Activated T-cell treated with anti-CD3 and anti-CD28 coated beads, Interleukin-2, amount 50 U/mL, for 72 hours (primary cell): ENCODE measurements at places on chromosomes 11 and 22.

- H3K27me3 ChIP-seq: no peaks in the 10 kb centered on the region
- no peak for DNase-seq
- no peak overlapping the region for H3K4me3 ChIP-seq
- H3K36me3 ChIP-seq: no peaks in the 10 kb centered on the region
- no peak overlapping the region for H3K27ac ChIP-seq
Observed at GRCh38 chr11:21396342-21397008, 727.1 kb downstream of the NELL1 start.

- H3K4me1 ChIP-seq: peaks cover 54% of the 10 kb centered on the region
- H3K4me3 ChIP-seq: no peak overlapping the region
- H3K27me3 ChIP-seq: no peaks in the 10 kb centered on the region
- no peaks in the 10 kb centered on the region for H3K36me3 ChIP-seq
- H3K27ac ChIP-seq: no peak overlapping the region
Observed at GRCh38 chr11:95253141-95253540, 22.1 kb upstream of the SESN3 start.

DNA sequence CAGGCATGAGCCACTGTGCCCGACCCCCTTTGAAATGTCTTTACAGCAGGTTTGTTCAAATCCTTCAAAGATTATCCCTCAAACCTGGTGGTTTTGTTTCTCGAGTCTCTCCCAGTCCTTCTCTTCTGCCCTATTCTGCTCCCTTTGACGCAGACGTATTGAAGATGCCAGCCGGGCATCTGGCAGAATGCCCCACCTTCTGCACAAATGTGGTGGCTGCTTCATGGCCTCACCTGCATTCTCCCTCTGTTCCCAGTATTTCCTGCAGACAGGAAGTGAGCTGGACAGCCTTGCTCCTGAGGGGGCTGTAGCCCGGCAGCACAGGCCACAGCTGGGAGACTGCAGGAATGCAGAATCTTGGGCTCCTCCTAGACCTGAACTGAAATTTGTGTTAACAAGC, 4.8 kb upstream of the NAP1L4 start:
- H3K36me3 ChIP-seq: peaks cover 10% of the 10 kb centered on the region
- no peak overlapping the region for H3K4me3 ChIP-seq
- DNase-seq: no peak
- peaks cover 14% of the 10 kb centered on the region for H3K4me1 ChIP-seq
- H3K27ac ChIP-seq: no peak overlapping the region

DNA sequence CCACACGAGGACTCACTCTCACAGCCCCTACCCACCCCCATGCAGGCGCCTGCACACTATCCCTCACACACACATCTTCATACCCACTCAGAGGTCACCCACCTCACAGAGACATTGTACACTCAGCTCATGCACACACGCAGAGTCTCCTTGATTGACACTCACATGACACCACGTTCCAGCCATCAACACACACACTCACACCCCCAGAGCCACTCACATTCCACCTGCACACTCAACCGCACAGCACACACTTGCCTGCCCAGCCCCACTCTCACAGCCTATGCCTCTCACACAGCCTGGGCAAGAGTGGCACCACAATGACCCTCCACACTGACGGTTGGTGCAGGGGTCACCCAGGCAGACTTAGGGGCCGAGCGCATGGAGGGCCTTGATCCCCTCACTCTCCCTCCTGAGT, 2.2 kb downstream of the SPI1 start:
- H3K27ac ChIP-seq: no peak overlapping the region
- no peaks in the 10 kb centered on the region for H3K27me3 ChIP-seq
- no peak overlapping the region for H3K4me3 ChIP-seq
- peaks cover 12% of the 10 kb centered on the region for H3K4me1 ChIP-seq
- H3K36me3 ChIP-seq: no peaks in the 10 kb centered on the region

DNA sequence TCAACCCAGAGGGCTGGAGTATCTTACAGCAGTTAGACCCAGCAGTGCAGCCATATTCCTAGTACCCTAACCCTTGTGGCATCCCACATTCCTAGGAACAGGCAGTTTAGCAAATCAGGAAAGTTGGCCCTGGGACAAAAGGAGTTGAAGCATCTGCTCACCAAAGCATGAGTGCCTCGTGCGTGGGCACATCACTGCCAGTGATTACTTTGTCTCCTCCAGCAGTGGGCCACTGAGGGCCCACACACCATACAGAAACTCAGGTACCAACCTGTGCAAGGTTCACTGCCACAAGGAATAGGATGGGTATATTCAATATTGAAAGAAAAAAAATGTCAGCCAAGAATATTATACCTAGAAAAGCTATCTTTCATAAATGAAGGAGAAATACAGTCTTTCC, 227.5 kb upstream of the CNTN5 start:
- no peak overlapping the region for H3K4me3 ChIP-seq
- H3K27me3 ChIP-seq: no peaks in the 10 kb centered on the region
- H3K27ac ChIP-seq: no peak overlapping the region
- no peaks in the 10 kb centered on the region for H3K4me1 ChIP-seq
- DNase-seq: no peak

DNA sequence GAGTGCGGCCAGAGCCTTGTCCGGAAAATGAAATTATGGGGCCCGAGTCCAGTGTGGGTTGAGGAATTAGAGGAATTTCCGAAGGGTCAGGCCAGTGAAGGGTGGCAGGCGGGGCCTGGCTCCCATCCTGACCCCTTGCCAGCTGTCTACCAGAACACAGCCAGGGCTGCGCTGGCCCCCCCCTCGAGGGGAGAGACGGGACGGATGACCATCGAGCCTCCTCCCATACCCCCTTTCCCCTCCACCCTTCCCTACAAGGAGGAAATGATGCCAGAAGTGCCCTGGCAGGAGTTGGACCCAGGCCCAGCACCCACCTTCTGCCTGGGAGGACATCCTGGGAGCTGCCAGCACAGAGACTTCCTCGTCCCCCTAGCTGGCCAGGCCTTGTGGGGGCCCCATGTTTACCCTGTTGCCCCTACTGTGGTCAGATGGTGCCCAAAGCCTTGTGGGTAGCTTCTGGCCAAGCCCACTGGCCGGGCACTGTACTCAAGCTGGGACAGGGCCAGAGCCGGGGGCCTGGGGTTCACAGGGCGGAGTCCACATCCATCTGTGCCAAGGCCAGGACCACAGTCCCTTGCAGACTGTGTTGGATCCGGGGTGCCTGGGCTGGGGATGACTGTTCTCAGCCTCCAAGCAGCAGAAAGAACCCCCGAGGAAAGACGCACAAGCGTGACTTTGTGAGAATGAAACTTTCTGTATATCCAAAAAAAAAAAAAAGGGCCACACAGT, 20.8 kb downstream of the ARVCF start:
- no peaks in the 10 kb centered on the region for H3K27me3 ChIP-seq
- H3K4me3 ChIP-seq: no peak overlapping the region
- H3K4me1 ChIP-seq: no peaks in the 10 kb centered on the region
- no peak for DNase-seq
- no peak overlapping the region for H3K27ac ChIP-seq
- H3K36me3 ChIP-seq: no peaks in the 10 kb centered on the region

- H3K4me3 ChIP-seq: no peak overlapping the region
- peaks cover 21% of the 10 kb centered on the region for H3K4me1 ChIP-seq
- H3K36me3 ChIP-seq: no peaks in the 10 kb centered on the region
- DNase-seq: no peak
- no peaks in the 10 kb centered on the region for H3K27me3 ChIP-seq
- H3K27ac ChIP-seq: no peak overlapping the region
Observed at GRCh38 chr11:85718991-85719807, 33.2 kb upstream of the CCDC89 start.

DNA sequence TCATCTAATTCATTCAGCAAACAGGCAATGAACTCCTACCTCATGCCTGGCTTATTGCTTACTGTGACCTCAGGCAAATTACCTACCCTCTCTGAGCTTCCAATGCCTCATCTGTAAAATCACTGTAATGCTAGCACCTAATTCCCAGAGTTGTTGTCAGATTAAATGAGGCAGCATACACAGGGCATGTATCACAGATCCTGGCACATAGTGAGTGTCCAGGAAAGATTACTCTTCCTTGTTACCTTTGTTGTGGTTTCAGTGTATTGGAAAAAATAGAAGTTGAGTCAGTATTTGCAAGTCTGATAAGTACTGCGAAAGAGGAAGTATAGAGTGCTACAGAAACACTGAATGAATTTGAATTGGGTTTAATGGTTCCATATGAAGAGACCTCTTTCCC, 26.4 kb upstream of the LRRC55 start:
- no peak overlapping the region for H3K4me3 ChIP-seq
- no peaks in the 10 kb centered on the region for H3K4me1 ChIP-seq
- no peak for DNase-seq
- H3K27ac ChIP-seq: no peak overlapping the region
- no peaks in the 10 kb centered on the region for H3K36me3 ChIP-seq
- peaks cover 14% of the 10 kb centered on the region for H3K27me3 ChIP-seq

DNA sequence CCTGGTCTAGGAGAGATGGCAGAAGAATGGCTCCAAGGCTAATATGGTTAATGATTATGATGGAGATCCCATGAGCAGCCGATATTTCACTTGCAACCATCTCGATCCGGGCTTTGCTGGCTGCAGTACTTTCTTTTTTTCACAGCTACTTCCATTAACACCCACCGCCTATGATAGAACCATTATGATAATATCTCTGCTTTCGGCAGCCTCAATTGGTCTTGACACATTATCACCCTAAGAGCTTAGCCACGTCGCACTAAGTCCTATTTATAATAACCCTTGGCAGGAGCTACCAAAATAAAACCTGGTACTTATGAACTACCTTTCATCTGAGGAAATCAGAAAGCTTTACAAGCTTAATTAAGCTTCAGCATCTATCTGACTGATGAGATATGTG, 7.6 kb upstream of the FJX1 start:
- H3K36me3 ChIP-seq: no peaks in the 10 kb centered on the region
- H3K4me1 ChIP-seq: no peaks in the 10 kb centered on the region
- DNase-seq: no peak
- peaks cover 68% of the 10 kb centered on the region for H3K27me3 ChIP-seq

- DNase-seq: no peak
- peaks cover 18% of the 10 kb centered on the region for H3K4me1 ChIP-seq
- H3K4me3 ChIP-seq: no peak overlapping the region
- H3K27me3 ChIP-seq: peaks cover 6% of the 10 kb centered on the region
Observed at GRCh38 chr22:24516301-24516737, 21.2 kb downstream of the UPB1 start.

DNA sequence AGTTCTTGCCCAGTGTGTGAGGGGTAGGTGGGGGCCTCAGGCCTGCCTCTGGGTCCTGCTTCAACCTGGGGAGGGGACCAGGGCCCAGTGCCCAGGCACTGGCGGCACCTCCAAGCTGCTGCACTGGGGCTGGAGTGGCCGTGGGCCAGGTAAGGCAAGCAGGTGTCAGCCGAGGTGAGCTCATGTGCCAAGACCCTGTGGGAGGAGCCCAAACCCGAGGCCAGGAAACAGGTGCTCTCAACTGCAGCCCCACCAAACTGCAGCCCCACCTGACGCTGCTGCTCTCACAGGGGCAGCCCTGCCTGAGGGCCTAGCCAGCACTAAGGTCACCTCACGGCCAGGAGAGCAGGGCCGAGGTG, 18.1 kb upstream of the GNB1L start:
- H3K4me3 ChIP-seq: no peak overlapping the region
- H3K27ac ChIP-seq: no peak overlapping the region
- H3K4me1 ChIP-seq: no peaks in the 10 kb centered on the region
- no peaks in the 10 kb centered on the region for H3K36me3 ChIP-seq

DNA sequence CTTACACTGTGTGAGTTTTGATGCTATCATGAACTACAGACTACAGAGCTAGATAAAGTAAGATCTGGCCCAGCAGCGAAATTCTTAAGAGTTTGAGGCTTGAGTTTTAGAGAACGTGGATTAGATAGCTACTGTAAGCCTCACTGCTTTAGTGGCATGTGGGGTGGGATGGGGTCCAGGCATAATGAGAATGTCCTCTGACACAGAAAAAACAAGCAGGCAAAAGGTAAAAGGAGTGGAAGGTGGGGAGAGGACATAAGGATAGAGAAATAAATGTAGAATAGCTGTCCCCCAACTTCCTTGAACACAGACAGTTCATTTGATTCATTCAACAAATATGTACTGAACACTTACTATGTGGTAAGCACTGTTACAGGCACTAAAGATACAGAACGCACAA, 324.5 kb upstream of the PITPNB start:
- no peaks in the 10 kb centered on the region for H3K27me3 ChIP-seq
- no peak overlapping the region for H3K4me3 ChIP-seq
- H3K36me3 ChIP-seq: no peaks in the 10 kb centered on the region
- no peak for DNase-seq

GRCh38 chr22:31243339-31244045, 31.4 kb downstream of the LIMK2 start:
- no peak for DNase-seq
- H3K27ac ChIP-seq: no peak overlapping the region
- no peaks in the 10 kb centered on the region for H3K36me3 ChIP-seq
- H3K27me3 ChIP-seq: no peaks in the 10 kb centered on the region
- peaks cover 12% of the 10 kb centered on the region for H3K4me1 ChIP-seq

DNA sequence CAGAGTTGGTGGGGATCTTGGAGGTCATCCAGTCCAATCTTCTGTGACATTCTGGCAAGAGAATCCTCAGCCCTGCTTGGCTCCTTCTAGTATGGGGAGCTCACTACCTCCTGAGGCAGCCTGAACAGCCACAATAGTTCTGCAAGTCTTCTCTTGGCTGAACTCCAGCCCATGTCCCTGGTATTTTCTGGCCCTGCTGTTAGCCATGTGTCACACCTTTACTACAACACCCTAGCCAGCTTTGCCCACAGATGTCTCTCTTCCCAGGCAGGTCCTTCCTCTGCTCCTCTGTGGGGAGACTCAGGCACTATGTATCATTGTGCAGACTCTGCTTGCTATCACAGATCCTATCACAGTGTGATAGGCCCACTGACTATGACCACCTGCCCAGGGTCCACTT, 297.7 kb downstream of the CTTN start:
- no peak for DNase-seq
- H3K27ac ChIP-seq: no peak overlapping the region
- no peaks in the 10 kb centered on the region for H3K4me1 ChIP-seq
- peaks cover 13% of the 10 kb centered on the region for H3K27me3 ChIP-seq
- H3K36me3 ChIP-seq: no peaks in the 10 kb centered on the region
- no peak overlapping the region for H3K4me3 ChIP-seq

DNA sequence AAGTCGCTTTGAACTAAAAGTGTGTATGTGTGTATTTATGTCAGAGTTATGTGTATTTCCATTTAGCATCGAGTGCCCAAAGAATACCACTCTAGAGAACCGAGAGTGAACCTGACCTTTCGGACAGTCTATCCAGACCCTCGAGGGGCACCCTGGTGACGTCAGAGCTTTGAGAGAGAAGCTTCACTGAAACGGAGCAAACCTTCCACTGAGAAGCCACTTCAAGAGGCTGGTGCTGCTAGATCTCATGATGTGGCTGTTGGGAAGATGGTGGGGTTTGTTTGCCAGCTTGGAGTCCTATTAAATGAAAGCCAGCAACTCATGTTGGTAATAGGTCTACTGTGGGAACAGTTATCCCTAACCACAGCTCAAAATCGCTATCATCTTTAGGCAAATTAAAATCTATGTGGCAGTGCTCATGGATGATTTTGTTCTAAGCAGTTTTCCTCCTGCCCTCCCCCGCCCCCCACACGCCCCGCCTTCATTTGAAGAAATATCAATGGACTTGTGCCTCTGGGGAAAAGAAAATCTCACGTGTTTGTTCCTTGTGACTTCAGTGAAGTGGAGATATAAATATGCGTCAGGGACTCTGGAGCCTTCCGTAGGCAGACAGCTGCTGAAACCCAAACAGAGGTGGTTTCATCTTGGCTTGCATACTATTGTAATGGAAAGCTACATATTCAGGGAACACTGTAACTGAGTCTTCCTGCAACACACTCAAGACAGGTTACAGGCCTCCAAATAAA, 22.4 kb upstream of the C11orf96 start:
- peak overlapping the region; percentile 29 for H3K4me3 ChIP-seq
- peaks cover 24% of the 10 kb centered on the region for H3K4me1 ChIP-seq
- no peak for DNase-seq
- peaks cover 11% of the 10 kb centered on the region for H3K36me3 ChIP-seq
- peak overlapping the region; percentile 50 for H3K27ac ChIP-seq
